ENCODE measurements at places on chromosomes 6 and 20.

- no peak for DNase-seq
These were observed 333.8 kb downstream of the PKHD1 start for GRCh38 chr6:51753635-51754034.

- DNase-seq: no peak
These were observed 133.7 kb downstream of the TFAP2C start for GRCh38 chr20:56762829-56763228.

DNA sequence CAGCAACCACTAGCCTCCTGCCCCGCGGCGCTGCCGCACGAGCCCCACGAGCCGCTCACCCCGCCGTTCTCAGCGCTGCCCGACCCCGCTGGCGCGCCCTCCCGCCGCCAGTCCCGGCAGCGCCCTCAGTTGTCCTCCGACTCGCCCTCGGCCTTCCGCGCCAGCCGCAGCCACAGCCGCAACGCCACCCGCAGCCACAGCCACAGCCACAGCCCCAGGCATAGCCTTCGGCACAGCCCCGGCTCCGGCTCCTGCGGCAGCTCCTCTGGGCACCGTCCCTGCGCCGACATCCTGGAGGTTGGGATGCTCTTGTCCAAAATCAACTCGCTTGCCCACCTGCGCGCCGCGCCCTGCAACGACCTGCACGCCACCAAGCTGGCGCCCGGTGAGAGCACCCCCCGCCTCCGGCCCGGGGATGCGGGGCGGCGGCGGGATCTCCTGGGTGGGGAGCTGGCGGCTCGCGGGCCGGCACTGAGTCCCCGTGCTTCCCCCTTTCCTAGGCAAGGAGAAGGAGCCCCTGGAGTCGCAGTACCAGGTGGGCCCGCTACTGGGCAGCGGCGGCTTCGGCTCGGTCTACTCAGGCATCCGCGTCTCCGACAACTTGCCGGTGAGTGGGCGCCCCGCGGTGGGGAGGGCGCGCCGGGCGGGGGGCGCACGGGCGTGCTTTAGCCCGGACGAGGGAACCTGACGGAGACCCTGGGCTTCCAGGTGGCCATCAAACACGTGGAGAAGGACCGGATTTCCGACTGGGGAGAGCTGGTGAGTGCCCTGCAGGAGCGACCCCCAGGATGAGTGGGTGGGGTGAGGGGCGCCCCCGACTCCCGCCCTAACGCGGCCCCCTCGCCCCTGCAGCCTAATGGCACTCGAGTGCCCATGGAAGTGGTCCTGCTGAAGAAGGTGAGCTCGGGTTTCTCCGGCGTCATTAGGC is 585 bp downstream of the PIM1 start:
- no peak for DNase-seq

DNA sequence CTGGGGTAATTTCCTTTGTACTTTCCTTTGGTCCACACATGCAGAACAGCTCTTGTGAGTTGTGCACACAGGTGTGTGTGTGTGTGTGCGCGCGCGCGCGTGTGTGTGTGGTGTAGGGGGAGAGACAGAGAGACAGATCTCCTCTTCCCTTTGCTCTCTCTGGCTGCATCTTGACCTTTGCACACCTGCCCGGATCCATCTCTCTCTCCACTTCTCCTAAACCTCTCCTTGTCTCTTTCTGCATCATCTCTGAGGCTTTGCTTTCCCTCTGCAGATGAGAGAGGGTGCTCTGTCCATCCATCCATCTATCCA is 67.0 kb downstream of the SRC start:
- no peak for DNase-seq

DNA sequence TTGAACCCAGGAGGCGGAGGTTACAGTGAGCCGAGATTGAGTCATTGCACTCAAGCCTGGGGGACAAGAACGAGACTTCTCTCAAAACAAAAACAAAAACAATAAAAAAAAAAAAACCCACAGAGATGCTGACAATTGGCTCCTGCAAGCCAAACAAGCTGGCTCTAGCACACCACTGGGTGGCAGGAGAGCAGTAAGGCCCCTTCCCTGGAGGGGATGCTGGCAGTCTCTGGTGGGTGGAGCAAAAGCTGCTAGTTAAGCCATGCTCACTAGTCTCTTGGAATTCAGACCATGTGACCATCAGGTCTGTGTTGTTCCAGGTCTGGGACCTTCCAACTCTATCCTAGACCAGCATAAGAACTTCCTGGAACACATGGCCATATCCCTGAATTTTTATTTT is 18.9 kb upstream of the DSN1 start:
- no peak for DNase-seq

DNA sequence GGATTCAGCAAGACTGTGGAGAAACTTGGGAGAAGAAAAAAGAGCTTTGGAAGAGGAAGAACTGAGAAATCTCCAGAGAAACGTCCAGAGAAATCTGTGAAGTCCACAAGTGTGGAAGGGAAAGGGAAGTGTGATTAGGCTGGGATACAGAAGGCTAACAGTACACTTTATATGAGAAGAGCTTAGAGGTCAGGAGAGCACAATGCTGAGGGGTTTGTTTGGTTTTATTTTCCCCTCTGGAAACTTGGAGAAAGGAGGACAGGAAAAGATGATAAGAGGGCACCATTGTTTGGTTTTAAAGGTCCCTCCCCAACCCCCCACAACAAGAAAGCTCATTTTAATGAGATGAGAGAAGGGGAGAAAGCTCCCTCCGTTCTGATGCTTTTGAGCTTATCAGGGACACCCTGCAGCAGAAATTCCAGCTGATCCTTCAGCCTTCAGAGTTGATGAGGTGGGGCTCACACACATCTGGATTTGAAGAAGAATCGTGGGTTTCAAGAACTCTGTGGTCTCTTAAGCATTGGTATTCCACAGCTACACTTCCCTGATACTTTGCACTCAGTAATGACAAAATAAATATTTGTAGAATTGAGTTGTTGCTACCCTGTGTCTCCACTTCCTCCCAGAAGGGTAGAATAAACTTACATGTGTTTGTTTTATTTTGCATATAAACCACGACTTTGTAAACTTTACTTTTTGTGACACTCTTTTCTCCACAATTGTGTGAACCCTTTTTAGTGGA is 1.9 kb downstream of the NT5E start:
- DNase-seq: no peak

- no peak for DNase-seq
These were observed 400.8 kb upstream of the CHD6 start for GRCh38 chr20:42018979-42019378.

DNA sequence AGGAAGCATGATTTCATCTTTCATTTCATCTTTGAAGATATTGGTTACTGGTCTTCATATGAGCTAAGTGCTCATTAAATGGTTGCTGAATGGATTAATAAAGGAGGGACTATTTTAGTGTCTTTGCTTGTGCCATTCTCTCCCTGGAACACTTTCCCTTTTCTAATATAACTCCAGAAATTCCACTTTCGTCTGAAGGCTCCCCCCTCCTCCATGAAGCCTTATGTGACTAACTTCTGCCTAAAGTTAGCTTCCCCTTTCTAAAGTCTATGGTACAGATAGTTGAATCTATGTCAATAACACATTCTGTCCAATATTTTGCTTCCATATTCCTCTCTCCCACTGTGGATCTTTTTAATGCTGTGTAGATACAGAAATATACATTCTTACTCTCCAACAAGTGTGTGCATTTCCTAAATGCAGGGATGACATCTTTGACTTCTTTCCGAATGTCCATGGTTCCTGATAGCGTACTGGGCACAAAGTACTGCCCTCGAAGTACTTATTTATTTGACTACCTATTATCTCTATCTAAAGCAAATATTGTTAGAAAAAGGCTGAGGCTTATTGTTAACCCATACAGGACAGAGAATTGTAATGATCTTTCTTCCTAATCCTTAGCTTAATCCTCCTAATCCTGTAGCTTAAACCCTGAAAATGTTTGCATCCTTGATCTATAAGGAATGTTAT is 84.7 kb upstream of the ELOVL5 start:
- DNase-seq: no peak

- no peak for DNase-seq
These were observed 787 bp upstream of the BTN2A2 start for GRCh38 chr6:26382121-26382520.

DNA sequence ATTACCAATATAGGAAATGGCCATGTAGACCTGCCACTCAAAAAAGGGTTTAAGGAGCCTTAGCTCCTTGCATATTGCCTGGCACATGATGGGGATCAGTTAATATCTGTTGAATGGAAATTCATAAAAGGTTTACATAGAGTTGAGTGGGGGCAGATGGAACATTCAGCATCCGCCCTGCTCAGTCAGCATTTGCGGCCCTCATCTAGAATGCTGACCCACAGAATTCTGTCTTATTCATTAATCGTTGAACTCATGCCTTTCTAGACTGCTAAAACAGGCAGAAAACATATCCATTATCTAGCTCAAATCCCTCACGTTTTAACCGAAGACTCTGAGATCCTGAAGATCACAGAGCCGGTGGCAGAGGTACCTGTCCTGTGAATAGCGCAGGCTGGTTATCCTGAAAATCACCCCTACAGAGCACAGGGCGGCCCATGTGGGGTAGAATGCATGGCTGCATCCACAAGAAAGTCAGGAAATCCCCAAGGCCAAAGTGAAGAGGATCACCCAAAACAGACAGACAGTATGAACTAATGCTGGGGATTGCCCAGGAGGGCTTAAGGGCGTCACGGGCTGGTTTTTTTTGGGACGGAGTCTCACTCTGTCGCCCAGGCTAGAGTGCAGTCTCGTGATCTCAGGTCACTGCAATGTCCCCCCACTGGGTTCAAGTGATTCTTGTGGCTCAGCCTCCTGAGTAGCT is 59.9 kb downstream of the CNBD2 start:
- DNase-seq: no peak

DNA sequence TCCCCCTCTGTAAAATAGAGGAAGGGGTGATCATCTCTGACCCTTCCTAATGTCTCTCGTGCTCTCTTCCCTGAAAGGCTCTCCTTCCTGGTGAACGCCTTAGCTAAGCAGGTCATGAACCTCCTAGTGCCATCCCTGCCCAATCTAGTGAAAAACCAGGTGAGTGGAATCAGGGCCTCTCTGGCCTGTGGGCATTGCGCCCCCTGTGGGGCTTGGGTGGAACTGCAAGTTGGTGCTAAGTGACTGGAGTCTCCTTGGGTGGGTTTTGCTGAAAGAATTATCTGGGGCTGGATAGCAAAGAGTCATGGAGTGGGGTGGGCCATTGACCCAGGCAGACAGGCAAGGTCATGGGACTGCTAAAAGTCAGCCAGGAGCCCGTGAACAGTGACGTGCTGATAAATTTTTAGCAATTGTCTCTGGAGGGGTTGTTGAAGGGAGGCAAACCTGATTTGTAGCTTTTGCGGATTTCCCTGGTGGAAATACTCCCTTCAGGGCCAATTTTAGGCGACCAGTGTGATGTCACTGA is 8.9 kb downstream of the BPIFB1 start:
- DNase-seq: peak; percentile 54

GRCh38 chr20:61583356-61583755 is 331.3 kb downstream of the CDH4 start:
- DNase-seq: no peak

DNA sequence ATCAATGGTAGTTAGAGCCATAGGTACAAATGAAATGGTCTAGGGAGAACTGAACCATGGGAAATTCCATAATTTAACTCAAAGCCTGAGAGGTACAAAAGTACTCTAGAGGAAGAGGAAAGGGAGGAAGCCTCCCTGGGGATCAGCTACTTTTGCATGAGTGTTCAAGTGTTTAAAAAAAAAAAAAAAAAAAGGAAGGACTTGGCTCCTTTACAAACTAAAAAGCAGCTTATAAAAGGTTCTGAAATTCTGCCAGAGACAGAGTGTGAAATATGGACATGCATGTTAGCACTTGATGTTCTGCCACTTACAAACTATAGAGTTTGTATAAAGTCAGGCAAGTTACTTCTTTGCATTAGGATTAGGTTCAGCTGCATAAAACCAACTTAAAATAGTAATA is 290.0 kb downstream of the TBC1D7 start:
- no peak for DNase-seq

DNA sequence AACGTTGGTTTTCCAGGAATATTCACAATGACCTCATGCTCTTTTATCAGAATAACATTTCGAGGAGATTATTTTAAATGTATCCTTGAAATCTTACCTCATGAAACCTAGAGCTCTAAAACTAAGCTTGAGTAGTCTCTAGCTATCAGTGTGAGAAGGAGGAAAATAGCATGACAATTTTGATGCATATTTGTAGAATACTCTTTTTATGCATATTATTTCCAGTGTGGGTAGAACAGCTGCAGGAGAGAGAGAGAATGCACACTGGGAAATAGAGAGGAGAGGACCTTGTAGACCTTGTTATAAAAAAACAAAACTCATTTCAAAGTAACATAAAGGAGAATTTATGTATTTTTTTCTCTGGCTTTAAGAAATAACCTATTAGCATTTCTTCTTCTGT is 71.1 kb upstream of the VGLL2 start:
- DNase-seq: no peak

GRCh38 chr6:44172731-44173500 is 14.3 kb downstream of the CAPN11 start:
- peak; percentile 69 for DNase-seq

GRCh38 chr20:63155266-63156165 is 60.4 kb downstream of the YTHDF1 start:
- no peak for DNase-seq

- DNase-seq: peak; percentile 98
These were observed at the start of gene SOX12 for GRCh38 chr20:325045-325888. TSS of gene SOX12 (plus strand) at chr20:325552. CDS start at chr20:325925, 373 bp downstream.

GRCh38 chr20:31652917-31653396 is 15.2 kb downstream of the COX4I2 start:
- no peak for DNase-seq

DNA sequence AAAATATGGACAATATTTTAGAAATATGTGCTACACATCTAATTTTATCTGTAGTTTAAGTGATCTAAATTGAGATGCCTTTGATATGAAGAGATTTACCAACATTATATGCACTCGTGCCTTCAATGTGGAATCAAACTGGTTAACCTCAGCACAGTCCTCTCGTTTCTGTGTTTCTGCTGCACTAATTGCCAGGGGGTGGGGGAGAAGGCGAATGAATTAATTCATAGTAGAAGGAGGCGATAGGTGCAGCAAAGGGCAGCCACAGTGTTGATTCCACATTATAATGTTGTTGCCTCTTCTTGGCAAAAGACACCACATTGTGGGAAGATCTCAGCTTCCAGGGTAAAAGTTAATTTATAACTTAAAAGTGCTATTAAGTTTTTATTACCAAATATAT is 161.6 kb downstream of the QKI start:
- DNase-seq: no peak

DNA sequence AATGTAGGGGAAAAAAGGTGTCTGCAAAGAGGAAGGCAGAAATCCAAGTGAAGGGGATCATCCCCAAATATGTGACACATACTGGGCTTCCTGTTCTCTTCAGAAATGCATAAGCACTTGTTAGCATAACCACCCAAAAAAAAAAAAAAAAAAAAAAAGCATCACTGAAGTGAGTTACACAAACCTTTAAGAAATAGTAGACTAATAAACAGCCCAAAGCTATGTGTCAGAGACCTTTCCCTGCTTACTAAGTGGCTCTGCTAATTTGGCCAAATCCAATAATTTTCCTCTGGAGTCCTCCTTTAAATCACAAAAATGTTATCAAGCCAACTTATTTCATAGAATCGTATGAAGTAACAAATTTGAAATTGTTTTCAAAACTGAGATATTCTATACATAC is 7.5 kb upstream of the DST start:
- DNase-seq: no peak

GRCh38 chr6:16849988-16850680 is 88.9 kb upstream of the ATXN1 start:
- no peak for DNase-seq

GRCh38 chr6:72132851-72133250 is 246.5 kb downstream of the RIMS1 start:
- DNase-seq: no peak

GRCh38 chr6:105514306-105514705 is 111.4 kb upstream of the PREP start:
- DNase-seq: no peak

- DNase-seq: no peak
These were observed 92.6 kb upstream of the PREP start for GRCh38 chr6:105495515-105495914.
